ENCODE measurements at places on chromosomes 11 and 22.
A peak's percentile ranks its signal among the peaks of the same experiment; 100 is the strongest.

DNA sequence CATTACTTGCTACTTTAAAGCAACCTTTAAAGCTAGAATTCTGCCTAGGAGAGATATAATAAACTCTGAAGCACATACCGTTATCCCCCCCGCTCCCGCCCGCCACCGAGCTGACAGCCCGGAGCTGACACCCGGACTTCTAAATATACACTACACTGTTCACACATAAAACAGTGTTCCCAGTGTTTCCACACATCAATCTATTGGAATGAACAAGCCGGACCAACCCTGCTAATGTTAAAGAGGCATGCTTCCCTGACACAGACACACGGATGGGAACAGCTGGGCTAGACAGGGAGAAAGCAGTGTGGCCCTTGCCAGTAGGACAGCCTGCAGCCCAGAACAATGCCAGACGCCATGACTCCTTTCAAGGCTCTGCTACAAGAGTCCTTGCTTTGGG is 108.4 kb upstream of the CSNK2A3 start:
- no peak for DNase-seq

DNA sequence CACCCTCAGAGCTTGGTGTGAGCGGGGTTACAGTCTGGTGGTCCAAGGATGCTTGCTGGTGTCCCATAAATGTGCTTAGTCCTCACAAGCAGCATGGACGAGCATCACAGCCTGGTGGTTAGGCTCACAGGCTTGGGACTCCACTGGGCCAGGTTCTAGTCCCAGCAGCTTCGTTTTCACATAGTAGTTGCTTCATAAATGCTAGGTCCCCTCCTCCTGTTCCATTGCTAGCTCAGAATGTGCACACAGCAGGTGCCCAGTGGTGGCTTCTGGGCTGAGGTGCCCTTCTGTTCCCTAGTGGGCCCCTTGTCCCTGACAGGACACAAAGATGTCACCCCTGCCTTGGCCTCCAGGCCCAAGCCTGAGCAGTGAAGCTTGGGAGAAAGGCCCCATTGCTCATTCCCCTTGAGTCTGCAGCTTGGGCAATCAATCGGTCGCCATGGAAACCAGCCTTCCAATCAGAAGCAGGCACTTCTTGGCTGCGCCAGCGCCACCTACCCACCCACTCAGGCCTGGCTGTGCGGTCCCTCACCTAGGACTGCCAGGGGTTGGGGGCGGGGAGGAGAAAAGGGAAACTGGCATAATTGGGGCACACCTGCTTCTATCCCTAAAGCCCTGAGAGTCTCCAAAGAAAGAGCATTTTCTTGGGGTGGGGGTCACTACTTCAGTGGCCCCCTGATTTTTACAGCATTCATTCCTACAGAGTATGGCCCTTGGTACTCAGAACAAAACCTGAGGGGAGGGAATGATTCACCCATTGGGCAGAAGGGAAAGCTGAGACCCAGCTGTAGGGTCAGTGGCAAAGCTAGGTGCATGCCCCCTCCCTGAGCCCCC is 48.1 kb downstream of the CYTH4 start:
- peak; percentile 62 for DNase-seq

DNA sequence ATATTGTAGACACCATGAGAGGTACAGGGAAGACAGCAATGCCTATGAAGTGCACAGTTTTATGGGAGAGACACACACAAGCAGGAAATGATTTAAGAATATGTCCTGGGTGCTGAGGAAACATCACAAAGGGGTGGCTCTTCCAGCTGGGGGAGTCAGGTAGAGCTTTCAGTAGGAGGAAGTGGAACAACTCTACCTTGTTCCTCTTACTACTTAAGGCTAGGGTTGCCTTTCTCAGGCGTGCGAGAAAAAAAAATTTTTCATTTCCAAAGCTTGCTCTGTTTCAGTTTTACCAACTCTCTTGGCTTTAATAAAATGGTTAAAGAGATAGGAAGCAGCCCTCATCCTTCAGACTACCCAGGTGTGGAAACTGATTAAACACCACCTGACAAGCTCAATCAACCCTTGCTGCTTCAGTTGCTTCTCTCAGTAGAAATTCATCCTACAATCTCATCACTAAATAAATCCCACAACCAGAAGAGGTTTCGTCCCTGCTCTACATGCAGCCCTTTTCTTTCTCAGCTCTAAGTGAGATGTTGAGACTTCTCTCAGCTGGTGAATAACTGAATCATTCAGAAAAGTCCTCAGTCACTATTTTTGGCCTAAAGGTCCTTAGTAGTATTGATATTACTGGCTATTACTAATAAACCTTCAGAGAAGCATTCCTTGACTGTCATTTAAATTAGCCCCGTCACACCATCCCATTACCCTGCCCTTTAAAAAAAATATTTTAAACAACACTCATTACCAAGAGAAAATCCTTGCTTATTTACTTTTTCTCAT is 5.9 kb downstream of the ABTB2 start:
- no peak for DNase-seq

DNA sequence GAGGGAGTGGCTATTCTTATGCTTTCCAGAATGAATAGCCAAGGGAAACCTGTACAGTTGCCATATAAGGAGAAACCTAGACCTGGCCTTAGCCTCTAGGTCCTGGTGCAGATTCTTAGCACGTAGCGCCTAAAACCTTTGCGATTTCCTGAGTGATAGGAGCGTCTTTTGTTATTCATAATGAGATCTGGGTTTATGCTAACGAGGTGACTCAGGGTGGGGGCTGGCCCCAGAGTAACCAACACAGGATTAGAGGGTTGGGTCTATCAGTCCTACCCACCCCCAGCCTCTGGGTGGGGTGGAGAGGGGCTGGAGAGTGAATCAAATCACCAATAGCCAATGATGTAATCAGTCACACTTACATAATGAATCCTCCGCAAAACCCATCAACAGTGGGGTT is 73.4 kb upstream of the PARVG start:
- no peak for DNase-seq
